ENCODE measurements at places on chromosomes 4 and X.
A peak's percentile ranks its signal among the peaks of the same experiment; 100 is the strongest.

- no peak for DNase-seq
Measured at GRCh38 chr4:10083331-10083771, 33.2 kb downstream of the WDR1 start.

DNA sequence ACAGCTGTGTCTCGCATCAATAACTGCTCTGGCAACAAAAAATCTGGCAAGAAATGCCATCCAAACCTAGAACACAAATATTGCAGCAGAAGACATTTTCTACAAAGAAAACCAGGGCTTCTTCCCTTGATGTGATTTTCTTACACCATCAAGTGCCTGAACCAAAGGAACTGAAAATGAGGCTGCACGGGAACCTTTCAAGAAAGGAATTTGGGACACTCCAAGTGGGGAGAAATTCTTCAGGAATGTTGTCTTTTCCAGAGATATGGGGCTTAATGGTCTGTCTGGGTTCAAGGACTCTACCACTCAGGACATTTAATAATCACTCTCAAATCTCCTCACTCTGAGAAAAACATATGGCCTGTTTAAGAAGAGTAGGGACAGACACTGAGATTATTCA, 57.6 kb downstream of the PRDM5 start:
- DNase-seq, result no peak

DNA sequence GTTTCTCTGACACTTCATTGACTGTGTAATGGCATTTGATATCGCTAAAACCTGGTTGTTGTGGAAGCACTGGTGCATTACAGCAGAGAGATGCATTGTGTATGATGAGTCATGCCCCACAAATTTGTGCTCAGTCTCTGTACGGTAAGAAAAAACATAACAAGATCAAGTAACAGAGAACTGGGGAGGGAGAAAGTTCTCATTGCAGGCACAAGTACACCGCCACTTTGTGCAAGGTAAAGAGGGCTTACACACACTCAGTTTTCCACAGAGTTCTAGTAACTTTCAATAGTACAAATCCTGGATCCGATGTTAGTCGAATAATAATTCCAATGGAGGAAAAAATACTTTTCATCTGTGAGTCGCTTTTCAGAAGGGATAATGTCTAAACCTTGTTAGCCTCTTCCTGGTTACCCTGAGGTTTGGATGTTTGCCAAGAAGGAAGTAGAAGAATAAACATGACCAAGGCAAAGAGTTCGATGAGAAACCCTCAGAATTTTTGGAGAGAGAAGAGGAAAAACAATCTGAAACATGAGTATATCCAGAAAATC, 512.5 kb upstream of the SLIT2 start:
- DNase-seq, result no peak

- DNase-seq, result no peak
Measured at GRCh38 chrX:85159644-85160043, 83.9 kb downstream of the SATL1 start.

- DNase-seq, result no peak
Measured at GRCh38 chrX:28719620-28720019, 132.4 kb downstream of the IL1RAPL1 start.

DNA sequence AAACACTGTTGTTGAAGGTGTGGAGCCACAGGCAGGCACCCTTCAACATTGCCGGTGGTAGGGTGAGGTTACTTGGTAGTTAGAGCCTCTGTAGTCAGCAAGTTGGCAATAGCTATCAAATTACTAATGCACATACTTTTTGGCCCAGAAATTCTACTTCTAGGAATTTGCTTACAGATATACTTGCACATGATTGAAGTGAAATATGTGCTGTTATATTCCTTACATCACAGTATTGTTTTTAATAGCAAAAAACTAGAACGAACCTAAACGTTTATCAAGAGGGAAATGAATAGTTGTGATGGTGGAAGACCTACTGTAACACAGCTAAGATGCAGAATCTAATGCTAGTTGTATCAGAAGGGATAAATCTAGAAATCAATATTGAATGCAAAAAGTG, 7.7 kb upstream of the PJA1 start:
- no peak for DNase-seq

DNA sequence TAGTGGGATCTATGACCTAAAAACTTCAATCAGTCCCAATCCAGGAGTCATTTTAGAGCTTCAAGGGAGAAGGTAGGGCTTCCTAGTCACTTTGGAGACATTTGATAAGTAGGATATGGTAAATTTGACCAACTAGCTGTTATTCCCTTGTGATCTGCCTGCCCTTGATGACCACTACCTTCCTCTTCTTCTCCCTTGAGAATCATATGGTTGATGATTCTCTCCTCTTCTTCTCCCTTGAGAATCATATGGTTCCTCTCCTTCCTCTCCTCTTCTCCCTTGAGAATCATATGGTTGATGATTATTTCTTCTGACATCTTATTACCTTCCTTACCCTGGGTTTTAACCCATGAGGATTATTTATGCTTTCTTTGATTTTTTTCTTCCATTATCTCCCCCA, 482.6 kb upstream of the TENM3 start:
- no peak for DNase-seq

DNA sequence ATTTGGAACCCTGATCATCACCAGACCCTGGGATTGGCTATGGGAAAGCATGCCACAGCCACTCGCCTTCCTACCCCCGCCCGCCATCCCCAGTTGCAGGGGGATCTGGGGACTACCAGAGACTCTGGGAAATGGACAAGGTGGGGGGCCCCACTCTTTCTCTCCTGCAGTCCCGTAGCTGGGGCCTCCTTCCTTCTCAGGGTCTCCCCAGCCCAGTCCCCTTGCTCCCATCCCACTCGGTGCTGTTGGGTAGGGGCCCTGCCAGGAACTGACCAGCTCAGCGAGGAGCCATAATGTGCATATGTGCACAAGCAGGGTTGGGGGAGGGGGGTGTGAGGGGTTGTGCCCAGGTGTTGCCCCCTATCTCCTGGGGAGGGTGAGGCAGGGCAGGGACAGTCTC, 3.4 kb upstream of the USP11 start:
- DNase-seq, result no peak

DNA sequence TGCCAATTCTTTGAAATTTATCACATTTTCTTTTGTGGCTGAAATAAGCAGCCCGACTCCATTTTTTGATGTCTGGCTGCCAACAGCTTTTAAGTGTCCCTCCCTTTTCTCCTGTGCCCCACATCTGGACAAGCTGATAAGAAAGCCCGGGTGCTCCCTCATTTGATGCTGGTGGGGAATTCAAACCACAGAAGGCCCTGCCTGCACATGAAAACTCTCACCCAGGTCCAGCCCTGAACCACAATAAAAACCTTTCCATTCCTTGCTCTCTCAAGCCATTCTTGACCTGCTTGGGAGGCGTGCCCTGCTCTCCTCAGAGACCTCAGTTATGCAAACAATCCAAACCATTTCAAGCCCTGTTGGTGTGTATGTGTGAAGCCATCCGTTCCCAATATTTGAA, 93.9 kb downstream of the FAM53A start:
- no peak for DNase-seq

DNA sequence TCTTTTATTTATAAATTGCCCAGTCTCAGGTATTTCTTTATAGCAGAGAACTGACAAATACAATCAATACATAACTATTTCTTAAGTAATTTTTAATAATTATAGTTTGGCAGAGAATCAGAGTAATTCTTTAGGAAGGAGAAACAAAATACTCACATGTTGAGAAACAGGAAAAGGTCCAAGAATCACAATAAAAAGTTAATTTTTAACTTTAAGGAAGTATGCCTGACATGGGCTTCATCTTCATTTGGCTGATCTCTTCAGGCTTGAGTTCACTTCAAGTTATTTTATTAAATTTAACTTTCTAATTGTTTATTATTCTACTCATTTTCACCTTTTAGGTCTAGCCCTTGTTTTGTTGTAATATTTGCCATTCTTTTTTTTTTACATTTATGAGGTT, 36.1 kb upstream of the RNF150 start:
- no peak for DNase-seq

GRCh38 chr4:30619679-30620078, 100.5 kb upstream of the PCDH7 start:
- DNase-seq, result no peak

- DNase-seq, result no peak
Measured at GRCh38 chrX:128992107-128992971, 531.0 kb downstream of the SMARCA1 start.

DNA sequence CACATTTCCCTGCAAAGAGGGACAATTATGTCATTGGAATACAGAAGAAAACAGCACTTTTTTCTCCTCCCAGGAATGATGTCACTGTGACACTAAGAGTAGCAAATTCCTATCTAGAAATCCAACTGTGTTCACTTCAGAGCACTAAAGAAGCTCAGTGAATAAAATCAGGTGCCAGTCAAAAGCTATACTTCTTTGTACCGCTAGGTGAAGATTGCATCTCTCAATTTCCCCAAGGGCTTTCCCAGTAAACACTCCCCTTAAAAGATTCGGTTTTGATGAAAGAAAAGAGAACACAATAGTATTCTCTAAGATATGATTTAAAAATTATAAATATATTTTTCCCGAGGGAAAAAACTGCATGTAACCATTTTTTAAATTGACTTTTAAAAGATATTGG, 104.7 kb upstream of the MID1 start:
- DNase-seq, result no peak

DNA sequence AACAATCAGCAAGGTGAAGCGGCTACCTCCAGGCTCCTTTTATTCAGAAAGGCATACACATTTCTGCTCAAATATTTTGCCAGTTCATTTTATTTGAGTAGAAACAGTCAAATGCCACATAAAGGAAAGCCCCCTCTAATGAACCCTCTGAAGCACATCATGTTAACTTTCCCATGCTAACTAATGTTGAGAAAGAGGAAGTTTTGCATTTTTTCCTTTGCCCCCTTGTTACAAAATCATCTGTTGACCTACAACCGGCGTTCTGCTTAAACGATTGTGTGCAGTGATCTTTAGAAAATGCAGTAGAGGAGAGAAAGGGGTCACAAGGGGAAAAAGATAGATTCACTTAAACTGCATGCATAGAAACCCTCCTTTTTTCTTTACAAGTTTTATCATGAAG, 25.2 kb upstream of the ATXN3L start:
- DNase-seq, result no peak

- DNase-seq, result no peak
Measured at GRCh38 chr4:187840814-187841213, 154.8 kb upstream of the ZFP42 start.

DNA sequence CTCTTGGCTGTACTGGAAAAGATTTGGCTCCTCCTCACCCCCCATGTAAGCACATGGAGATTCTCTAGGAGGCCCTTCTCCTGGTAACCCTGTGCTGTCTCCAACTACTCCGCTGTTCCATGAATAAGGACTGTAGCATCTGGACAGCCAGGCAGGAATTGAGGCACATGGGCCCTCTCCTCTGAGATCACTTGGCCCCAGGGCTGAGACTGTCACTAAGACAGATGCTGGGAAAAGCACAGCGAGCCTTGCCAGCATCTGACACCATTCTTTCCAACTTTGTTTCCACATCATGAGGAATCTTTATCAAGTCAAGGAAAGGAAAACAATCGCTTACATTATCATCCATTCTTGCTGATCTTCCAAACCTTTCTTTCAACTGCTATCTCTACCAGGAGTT, 222.6 kb upstream of the INTU start:
- DNase-seq, result no peak

DNA sequence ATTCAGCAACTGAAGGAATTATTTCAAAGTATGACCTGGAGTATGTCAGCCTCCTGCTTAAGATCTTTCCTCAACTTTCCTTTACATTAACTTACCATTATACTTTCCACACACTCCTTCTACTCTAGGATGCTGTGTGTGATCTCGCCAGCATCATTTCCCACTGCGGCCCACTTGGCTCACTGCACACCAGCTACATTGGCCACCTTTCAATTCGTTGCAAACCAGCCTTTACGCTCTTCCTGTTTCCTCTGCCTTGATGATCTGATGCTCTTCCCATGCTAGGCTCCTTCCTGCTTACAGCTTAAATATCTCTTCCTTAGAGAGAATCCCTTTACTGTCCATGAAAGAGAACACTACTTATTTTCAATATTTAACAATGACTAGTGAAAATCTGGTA, 95.1 kb downstream of the GPM6A start:
- no peak for DNase-seq

DNA sequence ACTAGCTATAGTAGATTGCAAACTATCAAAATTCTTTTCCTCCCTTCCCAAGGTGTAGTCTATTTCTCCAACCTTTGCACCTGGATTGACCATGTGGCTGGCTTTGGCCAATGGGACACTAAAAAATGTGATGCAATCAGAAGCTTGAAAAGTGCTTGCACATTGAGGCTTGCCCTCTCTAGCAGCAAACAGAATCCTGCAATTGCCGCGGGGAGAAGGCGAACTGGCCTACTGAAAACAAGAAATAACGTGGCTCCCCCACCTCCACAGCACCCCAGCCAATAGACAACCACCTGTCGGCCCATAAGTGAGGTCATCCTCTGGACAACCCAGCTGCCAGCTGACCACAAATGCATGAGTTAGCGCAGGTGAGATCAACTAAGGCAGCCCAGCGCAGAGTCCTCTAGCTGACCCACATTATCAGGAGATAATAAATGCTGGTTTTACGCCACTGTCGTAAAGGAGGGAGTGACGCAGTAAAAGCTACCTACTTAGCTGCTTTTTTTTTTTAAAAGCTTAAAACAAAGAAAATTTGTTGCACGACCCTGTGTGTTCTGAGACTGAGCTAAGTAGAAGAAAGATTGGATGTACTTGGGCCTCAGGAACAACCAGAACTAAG, 95.2 kb downstream of the GK start:
- no peak for DNase-seq

- DNase-seq, result no peak
Measured at GRCh38 chrX:39283239-39283638, 482.0 kb downstream of the MID1IP1 start.

DNA sequence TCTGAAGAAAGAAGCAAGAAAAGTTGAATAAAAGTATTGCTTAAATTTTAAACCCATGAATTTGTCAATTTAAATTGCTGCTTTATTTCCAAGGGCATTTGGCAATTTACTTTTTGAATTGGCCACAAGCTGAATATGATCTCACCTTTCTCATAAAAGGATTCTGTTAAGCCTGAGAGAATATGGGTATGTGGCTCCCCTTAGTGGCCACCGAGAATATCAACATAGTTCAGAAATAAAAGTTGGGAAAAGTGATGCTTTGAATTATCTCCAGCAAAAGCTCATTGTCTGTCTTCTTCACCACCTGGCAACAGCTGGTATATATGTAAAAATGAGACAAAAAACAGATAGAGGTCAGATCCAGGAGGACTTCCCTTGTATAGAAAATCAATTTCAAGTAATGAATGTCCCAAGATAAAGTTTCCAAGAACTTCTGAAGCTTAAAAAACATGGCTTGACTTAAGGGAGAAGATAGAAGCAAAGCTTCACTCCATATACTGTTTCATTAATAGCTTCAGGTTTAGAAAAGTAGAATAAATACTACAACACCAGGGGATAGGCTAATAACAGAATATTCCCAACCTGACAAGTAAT, 290.7 kb upstream of the FAM241A start:
- peak; percentile 27 for DNase-seq
